Right ventricle myocardium superior (tissue), 1 donor: ENCODE measurements at places on chromosomes 3 and 15. TPM values are rescaled to one million over a fixed set of nuclear protein-coding genes. Genes with fewer than 3 reads are reported as not detected.

DNA sequence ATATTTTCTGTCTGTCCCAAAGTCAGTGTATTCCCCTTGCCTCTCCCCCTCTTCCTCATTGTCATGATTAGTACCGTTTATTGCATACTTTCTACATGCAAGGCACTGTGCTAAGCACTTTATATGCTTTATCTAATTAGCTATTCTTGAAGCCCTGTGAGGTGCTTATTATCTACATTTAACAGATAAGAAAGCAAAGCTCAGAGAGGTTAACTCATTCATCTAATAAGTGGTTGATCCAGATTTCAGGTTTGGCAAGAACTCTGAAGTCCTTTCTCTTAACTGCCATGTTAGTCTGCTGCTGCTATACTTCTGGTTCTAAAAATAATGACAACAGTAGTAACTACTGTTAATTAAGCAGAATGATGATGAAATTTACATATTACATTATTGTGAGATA lies 13.5 kb downstream of the IQGAP1 start:
- no peak for DNase-seq

GRCh38 chr3:98406034-98406433 lies 15.6 kb downstream of the OR5K3 start:
- DNase-seq, result no peak

GRCh38 chr15:75007216-75007615 lies 11.9 kb downstream of the SCAMP5 start:
- DNase-seq, result no peak

GRCh38 chr3:47377186-47377585 lies 3.6 kb upstream of the PTPN23 start:
- no peak for DNase-seq

GRCh38 chr15:72758182-72758581 lies 25.4 kb downstream of the ADPGK start:
- no peak for DNase-seq

- DNase-seq, result no peak
Measured at GRCh38 chr3:71690341-71690841, 34.8 kb downstream of the EIF4E3 start.

DNA sequence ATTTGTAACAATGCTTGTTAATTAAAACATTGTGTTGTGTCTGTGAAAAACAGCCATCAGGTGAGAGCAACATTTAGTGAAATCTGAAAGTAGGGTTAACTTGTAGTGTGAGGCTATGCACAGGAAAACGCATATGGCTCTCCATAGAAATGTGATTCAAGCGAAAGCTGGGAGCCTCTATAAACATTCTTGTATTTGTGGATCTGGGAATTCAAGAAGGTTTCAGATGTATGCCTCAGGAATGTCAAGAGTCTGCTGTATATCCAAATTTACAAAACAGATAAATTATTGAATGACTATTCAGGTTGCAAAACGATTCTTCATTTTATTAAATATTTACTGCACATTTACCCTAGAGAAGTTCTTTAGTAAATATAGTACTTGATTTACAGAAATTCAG lies 166.0 kb downstream of the THSD4 start:
- no peak for DNase-seq

DNA sequence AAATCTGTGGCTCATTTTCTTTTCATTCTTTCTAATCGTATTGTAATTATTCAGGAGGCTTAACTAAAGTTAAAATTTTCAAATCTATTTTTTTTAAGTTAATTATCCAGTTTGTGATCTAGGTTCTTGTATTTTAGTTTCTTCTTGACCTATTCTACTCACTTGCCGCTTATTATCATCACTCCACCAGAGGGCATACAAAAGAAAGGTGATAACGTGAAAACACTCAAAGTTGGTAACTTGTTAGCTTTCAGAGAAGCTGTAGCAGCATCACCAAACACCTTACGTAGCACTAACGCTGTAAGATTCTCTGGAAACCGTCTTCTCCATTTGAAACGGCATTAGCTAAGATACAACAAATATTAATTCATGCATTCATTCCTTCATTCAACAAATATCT lies 4.8 kb downstream of the GNB4 start:
- DNase-seq, result no peak

GRCh38 chr3:47422743-47423142 lies 41.9 kb downstream of the PTPN23 start:
- peak; percentile 13 for DNase-seq

GRCh38 chr3:77906102-77906709 lies 866.3 kb downstream of the ROBO2 start:
- no peak for DNase-seq

GRCh38 chr3:73442886-73443285 lies 181.9 kb downstream of the PDZRN3 start:
- DNase-seq, result no peak

DNA sequence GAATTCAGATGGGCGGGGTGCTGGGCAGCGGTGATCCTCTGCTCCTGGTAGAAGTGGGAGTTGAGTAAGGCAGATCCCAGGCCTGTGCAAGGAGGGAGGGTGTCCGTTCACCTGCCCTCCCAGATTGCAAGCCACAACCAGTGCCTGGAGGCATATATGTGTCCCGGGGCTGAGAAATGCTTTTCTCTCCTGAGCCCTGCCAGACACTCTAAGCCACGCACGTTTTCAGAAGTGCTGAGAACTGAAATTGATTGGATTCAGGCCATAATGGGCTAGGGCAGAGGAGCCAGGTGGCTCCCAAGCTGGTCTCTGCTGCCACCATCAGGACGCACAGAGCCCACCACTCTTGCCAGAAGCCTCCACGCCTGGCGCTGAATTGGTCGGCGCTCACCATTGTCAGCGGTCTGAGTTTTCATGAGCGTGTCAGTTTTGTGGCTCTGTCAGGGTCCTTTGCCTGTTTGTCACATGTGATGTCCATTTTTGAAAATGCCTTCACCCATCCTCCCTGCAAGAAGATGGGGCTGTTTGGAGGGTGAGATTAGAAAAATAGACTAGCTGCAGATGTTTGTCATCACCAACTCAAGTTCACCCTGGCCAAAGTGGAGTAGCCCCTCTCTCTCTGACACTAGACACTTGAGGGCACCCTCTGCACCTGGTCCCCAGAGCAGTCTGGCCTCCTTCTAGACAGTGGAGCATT lies 15.4 kb upstream of the BFSP2 start:
- DNase-seq, result peak; percentile 63

Gene CCNL1
- 20.2 TPM for total RNA-seq

Gene SPSB4
- total RNA-seq, result 7.3 TPM
